COLO829 (cell line): ENCODE measurements at places on chromosomes 16 and 17.

- no peak for DNase-seq
Measured at GRCh38 chr17:79594271-79594670, 16.6 kb downstream of the RBFOX3 start.

DNA sequence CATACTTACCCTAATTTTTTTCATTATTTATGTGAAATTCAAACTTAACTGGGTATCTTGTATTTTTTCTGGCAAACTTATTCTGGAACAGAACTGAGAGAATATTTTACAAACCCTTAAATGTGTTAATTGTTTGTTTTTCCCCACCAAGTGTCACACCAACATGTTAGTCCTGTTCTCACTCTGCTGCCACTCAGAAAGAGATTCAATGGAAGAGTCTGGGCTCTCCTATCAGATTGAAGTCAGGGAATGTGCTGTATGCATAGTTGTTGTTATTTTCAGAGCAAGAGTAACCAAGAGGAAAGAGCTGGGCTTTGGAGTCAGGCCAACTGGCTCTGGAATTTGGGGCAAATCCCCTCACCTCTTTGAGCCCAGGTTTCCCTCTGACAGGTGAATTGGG lies 43.2 kb downstream of the SLC6A2 start:
- no peak for DNase-seq

GRCh38 chr16:84087001-84087400 lies 29.7 kb downstream of the MBTPS1 start:
- DNase-seq = no peak

DNA sequence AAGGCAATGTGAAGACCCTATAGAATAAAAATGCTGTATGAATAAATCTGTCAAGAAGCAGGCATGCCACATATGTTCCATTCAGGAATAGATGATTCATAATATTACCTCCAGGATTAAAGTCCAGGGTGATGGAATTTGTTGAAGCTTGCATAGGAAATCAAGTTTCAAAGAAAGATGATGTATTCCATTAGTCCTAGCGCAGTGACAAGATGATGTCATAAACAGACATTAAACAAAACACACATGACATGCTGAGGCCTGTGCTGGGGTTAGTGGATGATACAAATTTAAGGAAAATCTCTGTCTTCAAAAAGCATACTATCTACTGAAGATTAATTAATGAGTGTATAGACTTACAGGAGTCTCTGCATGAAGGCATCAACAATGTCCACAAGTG lies 1025.2 kb downstream of the CDH11 start:
- no peak for DNase-seq

DNA sequence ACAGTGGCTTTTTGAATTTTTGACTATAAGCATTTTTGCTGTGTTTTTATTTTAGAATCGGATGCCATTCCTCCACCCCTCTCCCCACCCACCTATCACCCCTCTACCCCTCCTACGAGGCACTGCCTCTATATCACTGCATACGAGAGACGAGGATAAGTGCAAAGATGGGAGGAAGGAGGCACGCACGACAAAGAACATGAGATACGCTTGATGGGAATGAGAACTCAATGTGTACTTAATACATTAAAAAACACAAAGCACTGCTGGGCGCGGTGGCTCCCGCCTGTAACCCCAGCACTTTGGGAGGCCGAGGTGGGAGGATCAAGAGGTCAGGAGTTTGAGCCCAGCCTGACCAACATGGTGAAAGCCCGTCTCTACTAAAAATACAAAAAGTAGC lies 8.8 kb upstream of the USP43 start:
- DNase-seq = no peak

- no peak for DNase-seq
Measured at GRCh38 chr16:66205287-66206231, 160.9 kb upstream of the CDH5 start.

GRCh38 chr17:5921512-5922282 lies 148.5 kb upstream of the WSCD1 start:
- no peak for DNase-seq

DNA sequence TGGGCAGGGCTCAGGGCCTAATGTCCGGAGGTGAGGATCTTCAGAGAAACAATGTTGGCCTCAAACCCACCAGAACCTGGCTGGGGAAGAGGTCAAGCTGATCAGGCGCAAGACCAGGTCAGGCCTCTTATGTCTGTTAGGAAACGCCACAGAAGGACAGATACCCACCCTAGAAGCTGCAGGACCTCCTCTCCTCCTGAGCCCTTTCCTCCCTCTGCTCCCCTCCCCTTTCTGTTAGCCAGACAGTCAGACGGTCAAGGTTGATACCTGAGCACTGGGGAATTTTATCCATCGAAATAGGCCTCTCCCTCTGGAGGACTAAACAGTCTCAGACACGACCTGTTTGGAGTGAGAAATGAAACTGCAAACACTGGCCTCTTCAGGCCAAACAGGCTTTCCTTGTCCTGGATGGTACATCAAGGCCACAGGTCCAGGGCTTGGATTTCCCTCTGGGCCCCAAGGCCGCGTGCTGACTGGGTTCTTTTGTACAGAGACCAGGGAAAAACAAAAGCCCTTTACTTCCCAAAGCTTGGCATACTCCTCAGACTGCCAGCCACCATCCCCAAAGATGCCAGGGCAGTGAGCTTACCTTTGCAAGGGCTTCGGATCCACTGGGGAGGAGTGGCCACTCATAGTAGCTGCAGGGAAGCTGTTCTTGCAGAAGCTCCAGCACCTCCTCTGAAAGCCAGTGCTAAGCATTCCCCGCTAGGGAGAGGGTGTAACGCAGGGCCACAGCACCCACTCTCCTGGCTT lies 135.8 kb downstream of the CCDC182 start:
- no peak for DNase-seq
